ENCODE measurements at places on chromosomes 5 and 9.

- no peaks in the 10 kb centered on the region for H3K27me3 ChIP-seq
- H3K36me3 ChIP-seq, result no peaks in the 10 kb centered on the region
- no peaks in the 10 kb centered on the region for H3K4me1 ChIP-seq
- DNase-seq, result no peak
- no peak overlapping the region for H3K4me3 ChIP-seq
Measured at GRCh38 chr9:129160712-129161533, 17.1 kb downstream of the IER5L start.

GRCh38 chr5:98757978-98758377 lies 15.5 kb upstream of the RGMB start:
- peaks cover 2% of the 10 kb centered on the region for H3K36me3 ChIP-seq
- DNase-seq, result no peak
- H3K27ac ChIP-seq, result no peak overlapping the region
- H3K4me1 ChIP-seq, result no peaks in the 10 kb centered on the region
- H3K27me3 ChIP-seq, result peaks cover 19% of the 10 kb centered on the region

- DNase-seq, result peak; percentile 24
- peak overlapping the region; percentile 84 for H3K27ac ChIP-seq
- peak overlapping the region; percentile 54 for H3K4me3 ChIP-seq
- H3K36me3 ChIP-seq, result peaks cover 2% of the 10 kb centered on the region
Measured at GRCh38 chr5:34959323-34959722, 30.0 kb downstream of the DNAJC21 start.

DNA sequence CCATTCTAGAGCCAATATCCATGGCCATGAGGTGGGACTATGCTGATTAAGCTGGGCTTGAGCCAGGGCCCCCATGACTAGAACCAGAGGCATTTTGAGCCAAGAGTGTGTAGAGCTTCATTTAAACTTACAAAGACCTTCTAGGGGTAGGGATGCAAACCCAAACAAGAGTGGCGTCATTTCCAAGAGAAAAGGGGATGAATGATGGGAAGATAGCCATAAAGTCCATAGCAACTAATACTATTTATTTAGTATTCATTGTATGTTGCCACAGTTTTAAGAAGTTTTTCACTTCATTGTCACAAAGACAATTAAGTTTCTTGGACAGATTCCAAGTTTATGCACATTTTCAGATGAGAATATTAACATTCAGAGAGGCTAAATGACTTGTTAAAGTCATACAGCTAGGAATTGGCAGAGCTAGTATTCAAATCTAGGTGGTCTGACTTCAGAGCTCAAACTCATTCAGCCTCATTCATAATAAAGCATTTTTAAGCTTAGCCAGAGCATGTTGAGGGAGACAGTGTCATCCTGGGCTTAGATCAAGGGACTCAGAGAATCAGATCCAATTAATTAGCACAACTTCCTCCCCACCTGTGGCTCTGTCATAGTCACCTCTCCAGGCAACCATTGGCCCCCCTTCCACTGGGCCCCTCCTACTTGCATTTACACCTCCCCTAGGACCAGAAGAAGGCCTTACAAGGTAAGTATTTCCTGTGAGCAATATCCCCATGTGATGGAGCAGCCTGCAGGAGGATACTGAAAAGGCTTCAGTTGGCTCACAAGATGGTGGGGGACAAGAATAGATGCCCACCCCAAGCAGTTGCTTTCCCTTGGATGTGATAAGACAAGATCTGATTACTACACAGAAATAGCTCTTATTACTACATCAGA lies 95.0 kb upstream of the PCSK1 start:
- no peak overlapping the region for H3K4me3 ChIP-seq
- no peaks in the 10 kb centered on the region for H3K36me3 ChIP-seq
- peaks cover 8% of the 10 kb centered on the region for H3K27me3 ChIP-seq
- no peak for DNase-seq
- no peaks in the 10 kb centered on the region for H3K4me1 ChIP-seq
- H3K27ac ChIP-seq, result no peak overlapping the region

GRCh38 chr5:139181322-139181730 lies 16.8 kb downstream of the SIL1 start:
- H3K4me1 ChIP-seq, result peaks cover 27% of the 10 kb centered on the region
- H3K27ac ChIP-seq, result no peak overlapping the region
- no peak for DNase-seq
- no peaks in the 10 kb centered on the region for H3K27me3 ChIP-seq

DNA sequence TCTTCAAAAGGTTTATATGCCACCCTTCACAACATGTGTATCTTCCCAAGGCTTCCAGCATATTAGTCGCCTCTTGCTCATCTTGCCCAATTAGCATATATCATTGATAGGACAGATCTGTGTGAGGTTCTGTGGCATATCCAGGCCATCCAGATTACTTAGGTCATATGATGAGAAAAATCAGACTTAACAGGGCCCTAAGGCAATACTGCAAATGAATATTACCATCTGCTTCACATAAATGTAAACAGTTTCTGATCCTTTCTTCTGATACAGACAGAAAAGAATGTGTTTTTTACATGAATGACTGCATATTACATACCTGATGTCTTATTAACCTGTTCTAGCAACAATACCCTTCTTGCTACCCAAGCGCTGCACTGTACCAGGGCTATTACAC lies 41.3 kb upstream of the GHR start:
- H3K27ac ChIP-seq, result no peak overlapping the region
- no peak overlapping the region for H3K4me3 ChIP-seq
- no peaks in the 10 kb centered on the region for H3K36me3 ChIP-seq
- no peaks in the 10 kb centered on the region for H3K4me1 ChIP-seq
- DNase-seq, result no peak
- H3K27me3 ChIP-seq, result no peaks in the 10 kb centered on the region

- H3K4me3 ChIP-seq, result no peak overlapping the region
- no peak overlapping the region for H3K27ac ChIP-seq
- H3K36me3 ChIP-seq, result no peaks in the 10 kb centered on the region
- no peaks in the 10 kb centered on the region for H3K27me3 ChIP-seq
- no peak for DNase-seq
Measured at GRCh38 chr9:113934167-113934828, 58.2 kb downstream of the ZNF618 start.

DNA sequence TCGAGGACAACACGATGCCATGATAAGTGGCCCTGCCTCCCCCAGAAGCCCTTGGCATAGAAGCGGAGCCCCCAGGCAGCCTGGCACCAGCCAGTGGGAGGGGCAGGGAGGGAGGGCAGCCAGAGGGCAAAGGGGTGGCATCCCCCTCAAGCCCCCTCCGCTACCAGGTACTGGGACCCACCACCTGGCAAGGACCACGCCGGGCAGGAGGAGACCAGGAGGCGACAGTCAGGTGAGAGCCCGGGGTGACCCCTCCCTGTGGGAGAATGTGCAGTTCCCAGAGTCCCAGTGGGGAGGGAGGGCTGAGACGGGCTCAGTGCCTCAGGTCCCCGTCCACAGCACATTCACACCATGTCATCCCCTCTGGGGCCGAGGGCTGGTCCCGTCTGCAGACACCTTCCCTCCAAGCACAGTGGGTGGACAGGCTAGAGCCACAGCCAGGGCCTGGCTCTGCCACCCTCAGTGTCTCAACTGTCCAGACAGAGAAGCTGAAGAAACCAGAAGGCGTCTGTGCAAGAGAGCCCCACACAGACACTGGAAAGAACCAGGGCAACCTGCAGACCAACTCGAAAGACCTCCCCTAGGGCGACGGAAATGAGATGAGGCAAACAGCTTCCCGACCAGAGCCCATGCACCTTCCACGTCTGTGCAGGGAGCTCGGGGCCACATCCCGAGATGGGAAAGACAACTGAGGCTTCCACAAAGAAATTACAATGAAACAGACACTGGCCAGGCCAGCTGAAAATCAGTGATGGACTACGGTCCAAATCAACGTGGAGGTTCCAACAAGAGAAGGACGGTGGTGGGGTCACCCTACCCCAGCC lies 11.1 kb downstream of the BRD3 start:
- H3K36me3 ChIP-seq, result no peaks in the 10 kb centered on the region
- DNase-seq, result no peak
- H3K27ac ChIP-seq, result no peak overlapping the region
- peaks cover 10% of the 10 kb centered on the region for H3K4me1 ChIP-seq
- no peaks in the 10 kb centered on the region for H3K27me3 ChIP-seq
- H3K4me3 ChIP-seq, result no peak overlapping the region

DNA sequence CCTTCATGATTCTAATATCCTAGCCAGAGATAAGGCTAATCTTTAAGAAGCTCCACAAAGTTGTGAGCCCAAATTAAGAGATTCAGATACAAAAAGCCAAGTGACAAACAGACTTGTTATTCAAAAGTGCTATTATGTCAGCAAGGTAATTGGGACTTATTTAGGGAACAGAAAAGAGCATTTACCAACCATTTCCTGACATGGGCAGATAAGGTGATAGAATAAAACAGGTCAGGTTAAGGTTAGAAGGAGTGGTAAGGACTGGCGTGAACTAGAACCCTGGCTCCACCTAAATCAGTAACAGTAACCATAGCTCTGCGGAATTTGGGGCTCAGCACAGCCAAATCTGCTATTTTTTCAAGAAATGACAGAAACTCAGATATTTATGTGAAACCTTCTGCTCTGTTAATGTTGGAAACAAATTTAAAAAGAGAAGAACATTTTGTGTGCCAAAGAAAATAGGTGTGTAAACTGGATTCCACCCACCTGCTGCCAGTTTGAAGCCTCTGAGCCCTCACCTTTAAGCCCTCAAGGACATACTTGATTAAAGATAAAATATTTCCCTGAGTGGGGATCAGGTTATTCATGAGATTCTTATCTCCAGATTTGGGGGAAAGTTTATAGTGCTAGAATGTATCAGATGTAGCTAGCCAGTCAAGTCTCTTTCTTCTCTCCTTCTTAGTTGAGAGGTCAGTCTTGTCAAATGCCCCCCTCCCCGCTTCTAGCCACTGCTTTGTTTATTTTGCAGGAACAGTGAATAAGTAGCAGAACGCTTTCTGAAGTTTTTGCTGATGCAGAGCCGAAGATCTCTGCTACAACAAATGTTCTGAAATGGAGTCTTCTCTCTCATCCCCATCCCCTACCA lies 10.2 kb upstream of the ERMP1 start:
- H3K27ac ChIP-seq, result peak overlapping the region; percentile 92
- H3K4me3 ChIP-seq, result peak overlapping the region; percentile 78
- H3K27me3 ChIP-seq, result peaks cover 13% of the 10 kb centered on the region
- H3K4me1 ChIP-seq, result peaks cover 60% of the 10 kb centered on the region
- no peak for DNase-seq
- H3K36me3 ChIP-seq, result peaks cover 2% of the 10 kb centered on the region

DNA sequence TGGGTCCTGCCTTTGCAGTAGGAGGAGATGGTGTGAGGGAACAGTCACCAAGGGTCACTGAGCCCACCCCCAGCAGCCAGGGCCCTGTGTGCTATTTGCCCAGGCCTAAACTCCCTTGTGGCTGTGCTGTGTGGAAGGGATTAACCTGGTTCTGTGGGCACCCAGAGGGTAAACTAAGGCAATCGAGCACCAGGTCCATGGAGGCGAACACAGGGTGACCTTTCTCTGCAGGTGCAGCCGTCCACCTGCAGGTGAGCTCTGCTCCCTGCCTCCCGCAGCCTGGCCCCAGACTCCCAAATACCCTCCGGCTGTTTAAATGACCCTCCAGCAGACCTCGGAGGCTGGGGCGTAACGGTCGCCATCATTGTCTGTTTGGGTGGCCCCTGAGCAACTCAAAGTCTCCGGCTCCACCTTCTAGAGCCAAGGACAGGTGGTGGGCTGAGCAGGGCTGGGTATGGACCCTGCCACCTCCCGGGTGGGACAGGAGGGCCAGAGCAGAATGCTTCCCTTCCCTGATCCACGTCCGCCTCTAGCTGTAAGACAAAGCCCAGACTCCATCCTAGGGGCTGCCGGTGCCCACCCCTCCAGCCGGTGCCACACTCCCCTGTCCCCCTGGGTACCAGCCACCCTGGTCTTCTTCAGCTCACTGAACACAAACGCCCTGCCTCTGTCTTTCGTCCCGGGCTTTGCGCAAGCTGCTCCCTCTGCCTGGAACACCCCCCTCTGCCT lies 34.1 kb upstream of the FIBCD1 start:
- no peaks in the 10 kb centered on the region for H3K4me1 ChIP-seq
- H3K36me3 ChIP-seq, result no peaks in the 10 kb centered on the region
- H3K4me3 ChIP-seq, result no peak overlapping the region

Data from activated T-cell treated with anti-CD3 and anti-CD28 coated beads, Interleukin-2, amount 50 U/mL, for 72 hours (primary cell).